Mesothelial cell of epicardium (in vitro differentiated cells): ENCODE measurements at places on chromosomes 16 and 17. TPM values are rescaled to one million over a fixed set of nuclear protein-coding genes. Genes with fewer than 3 reads are reported as not detected.

GRCh38 chr16:74580833-74581232, 26.1 kb downstream of the GLG1 start:
- no peak for DNase-seq
- no peaks in the 10 kb centered on the region for H3K27me3 ChIP-seq
- no peak overlapping the region for H3K4me3 ChIP-seq
- peak overlapping the region; percentile 37 for H3K27ac ChIP-seq
- no peaks in the 10 kb centered on the region for H3K36me3 ChIP-seq

DNA sequence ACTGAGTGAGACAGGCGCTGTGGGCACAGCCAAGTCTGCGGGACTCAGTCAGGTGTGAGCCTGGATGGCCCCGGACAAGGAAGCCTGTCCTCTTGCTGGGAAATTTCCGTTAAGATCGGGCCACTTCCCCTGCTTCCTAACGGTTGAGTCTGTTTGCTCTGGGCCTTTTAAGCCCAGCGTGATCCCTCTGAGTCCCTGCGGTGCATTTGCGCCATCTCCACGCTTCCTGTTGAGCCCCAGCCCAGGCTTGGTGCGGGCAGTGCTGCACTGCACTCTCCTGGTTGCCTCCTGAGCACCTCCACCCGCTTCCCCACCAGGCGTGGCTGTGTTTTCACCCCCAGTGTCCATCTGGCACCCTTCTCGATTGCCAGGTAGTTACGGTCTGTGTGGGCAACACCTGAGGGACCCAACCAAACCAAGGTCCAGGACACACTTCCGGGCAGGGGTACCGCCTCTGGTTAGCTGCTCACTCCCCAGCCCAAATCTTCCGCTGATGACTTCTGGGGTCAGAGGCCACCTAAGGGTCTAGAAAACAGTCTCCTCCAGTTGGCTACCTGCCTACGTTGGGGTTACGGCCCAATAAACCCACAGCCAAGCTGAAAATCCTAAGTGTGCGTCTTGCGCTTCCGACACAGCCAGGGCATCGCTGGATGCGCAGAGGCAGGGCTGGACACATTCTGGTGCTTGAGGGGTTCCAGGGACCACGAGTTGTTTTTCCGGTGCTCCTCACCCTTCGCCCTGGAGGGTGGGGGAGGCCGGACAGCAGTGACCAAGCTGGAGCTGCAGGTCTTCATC, 1.4 kb upstream of the SLC25A10 start:
- H3K36me3 ChIP-seq = peaks cover 6% of the 10 kb centered on the region
- H3K4me3 ChIP-seq = peak overlapping the region; percentile 56
- no peak for DNase-seq
- H3K27me3 ChIP-seq = peaks cover 14% of the 10 kb centered on the region
- H3K4me1 ChIP-seq = peaks cover 16% of the 10 kb centered on the region

Gene CETP
- total RNA-seq = 0.13 TPM in 1 of 3 replicates, not detected in the others

Gene NEURL4
- total RNA-seq = 52.8 to 56.7 TPM (median 55.1 TPM) in 3 replicates

- H3K4me1 ChIP-seq = peaks cover 19% of the 10 kb centered on the region
- H3K4me3 ChIP-seq = no peak overlapping the region
- H3K27me3 ChIP-seq = no peaks in the 10 kb centered on the region
- DNase-seq = no peak
Observed at GRCh38 chr17:50310455-50311111, 35.3 kb upstream of the XYLT2 start.

GRCh38 chr16:65769055-65769465, 597.4 kb upstream of the CDH5 start:
- H3K27ac ChIP-seq = peak overlapping the region; percentile 4
- H3K4me3 ChIP-seq = no peak overlapping the region
- H3K36me3 ChIP-seq = peaks cover 13% of the 10 kb centered on the region
- DNase-seq = no peak
- no peaks in the 10 kb centered on the region for H3K27me3 ChIP-seq
- H3K4me1 ChIP-seq = peaks cover 38% of the 10 kb centered on the region

DNA sequence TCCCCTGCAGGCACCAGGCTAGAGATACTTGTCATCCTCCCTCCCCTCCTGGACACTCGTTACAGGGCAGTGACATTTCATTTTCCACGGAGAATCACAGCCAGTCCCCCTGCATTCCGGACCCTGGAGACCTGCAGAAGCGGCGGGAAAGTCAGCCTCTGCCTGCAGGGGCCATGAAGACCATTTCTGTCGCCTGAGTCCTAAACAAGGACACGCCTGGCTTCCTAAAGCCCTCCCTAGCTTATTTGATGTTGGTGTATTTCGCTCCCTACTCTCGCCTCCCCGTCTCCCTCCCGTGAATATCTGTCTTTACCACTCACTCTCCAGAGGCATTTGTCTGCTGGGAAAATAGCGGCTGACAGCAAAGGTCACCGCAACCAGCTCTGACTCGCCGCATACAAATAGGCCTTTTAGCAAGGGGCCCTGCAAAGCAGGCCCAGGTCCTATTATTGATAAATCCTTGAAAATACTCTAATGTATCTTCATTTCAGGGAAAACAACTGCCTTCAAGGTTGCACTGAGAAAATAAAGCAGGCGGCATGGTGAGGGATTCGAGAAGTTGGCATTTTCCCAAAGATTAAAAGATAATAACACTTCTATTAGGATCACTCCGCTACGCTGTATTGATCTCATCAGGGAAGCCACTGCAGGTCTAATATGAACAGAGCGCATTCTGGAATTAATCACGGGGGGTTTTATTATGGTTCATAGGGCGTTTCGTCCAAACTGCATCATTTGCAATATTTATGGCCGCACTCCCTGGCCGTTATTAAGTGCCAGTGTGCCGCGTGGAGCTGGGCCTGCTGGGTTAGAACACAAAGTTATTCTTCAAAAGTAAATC, 447.1 kb upstream of the CDH5 start:
- H3K4me1 ChIP-seq = peaks cover 6% of the 10 kb centered on the region
- no peaks in the 10 kb centered on the region for H3K36me3 ChIP-seq
- H3K27me3 ChIP-seq = peaks cover 15% of the 10 kb centered on the region
- H3K27ac ChIP-seq = no peak overlapping the region
